Activated CD4-positive, alpha-beta T cell treated with anti-CD3 and anti-CD28 coated beads, Interleukin-2, amount 50 U/mL, for 24 hours (primary cell): ENCODE measurements at places on chromosomes 2 and 18.

GRCh38 chr2:231795525-231796327, 9.5 kb downstream of the COPS7B start:
- DNase-seq = no peak

DNA sequence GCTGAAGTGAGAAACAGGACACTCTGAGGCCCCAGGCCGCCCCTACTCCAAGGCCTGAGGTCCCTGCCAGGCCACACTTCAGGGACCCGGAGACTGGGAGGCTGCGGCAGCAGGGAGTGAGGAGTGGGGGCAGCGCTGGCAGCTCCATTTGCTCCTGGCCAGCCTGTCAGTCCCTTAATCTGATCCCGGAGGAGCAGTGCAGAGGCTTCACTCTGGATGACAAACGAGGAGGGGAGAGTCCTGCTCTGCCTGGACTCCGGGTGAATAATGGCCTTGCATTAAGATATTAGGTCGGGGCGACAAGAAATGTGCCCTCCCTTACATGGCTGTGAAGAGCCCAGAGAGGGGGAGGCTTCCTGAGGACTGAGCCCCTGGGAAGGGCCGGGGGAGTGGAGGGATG, 14.3 kb upstream of the PRSS56 start:
- no peak for DNase-seq

DNA sequence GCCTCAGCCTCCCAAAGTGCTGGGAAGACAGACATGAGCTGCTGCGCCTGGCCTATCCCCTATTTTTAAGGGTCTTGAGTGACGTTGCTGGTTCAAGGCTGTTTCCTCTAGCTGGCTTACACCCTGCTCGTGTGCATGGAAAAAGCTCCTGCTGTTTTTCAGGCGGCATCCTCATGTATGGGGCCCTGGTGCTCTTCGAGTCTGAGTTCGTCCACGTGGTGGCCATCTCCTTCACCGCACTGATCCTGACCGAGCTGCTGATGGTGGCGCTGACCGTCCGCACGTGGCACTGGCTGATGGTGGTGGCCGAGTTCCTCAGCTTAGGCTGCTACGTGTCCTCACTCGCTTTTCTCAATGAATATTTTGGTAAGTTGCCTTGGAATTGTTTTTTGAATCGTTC, 22.0 kb upstream of the NFATC1 start:
- no peak for DNase-seq

DNA sequence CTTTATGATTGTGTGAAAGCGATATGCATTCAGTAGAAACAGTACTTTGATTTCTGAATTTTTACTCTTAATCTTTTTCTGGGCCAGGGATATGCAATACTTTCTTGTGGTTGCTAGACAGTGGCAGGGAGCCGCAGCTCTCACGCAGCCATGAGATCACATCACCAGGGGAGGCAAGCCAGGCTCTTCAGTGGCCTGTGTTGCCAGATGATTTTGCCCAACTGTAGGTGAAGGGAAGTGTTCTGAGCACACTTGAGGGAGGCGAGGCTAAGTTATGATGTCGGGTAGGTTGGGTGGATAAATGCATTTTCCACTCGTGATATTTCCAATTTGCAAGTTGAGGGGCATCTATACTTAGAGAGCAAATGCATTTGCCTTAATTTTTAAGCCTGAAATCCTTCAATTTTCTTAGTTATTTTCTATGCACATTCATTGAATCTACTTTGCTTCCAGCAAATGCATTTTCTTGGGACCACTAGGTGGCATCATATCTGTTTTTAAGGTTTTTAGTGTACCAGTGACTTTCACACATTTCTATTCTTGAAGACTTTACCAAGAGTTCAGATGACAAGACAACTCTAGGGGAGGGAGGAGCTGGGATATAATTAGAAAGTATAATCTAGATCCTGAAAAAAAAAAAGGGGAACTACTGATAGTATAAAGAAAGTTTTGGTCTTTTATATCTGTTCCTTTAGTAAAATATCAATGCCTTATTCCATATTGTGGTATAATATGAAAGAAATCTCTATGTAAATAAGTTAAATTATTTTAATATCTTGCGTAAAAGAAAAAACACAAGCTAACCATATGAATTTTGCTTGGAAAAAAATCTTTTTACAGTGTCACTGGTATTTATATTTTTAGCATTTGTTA, 643.3 kb downstream of the SOCS6 start:
- no peak for DNase-seq

DNA sequence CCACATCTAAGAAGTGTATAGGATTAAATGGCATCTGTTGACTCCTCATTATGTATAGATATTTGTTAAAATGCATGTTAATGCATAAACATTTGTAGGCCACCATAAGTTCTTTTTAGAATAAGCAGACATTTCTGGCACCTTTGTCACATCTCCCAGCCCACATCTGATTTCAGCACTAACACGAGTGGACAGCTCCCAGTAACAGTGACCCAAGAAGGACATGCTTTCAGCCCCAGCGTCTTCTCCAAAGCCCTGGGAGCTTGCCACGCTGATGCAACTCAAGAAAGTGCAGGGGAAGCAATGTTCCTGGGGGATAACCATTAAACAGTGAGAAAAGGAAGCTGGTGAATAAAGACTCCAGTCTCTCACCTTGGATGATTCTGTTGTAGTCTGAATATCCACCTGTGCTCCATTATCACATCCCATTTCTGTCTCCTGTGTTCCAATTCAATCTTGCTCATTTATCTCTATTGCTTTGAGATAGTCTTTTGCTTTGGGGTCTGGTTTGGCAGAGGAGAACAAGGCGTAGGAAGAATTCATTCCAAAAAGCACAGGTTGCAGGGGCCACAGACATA, 182.6 kb upstream of the THSD7B start:
- no peak for DNase-seq

DNA sequence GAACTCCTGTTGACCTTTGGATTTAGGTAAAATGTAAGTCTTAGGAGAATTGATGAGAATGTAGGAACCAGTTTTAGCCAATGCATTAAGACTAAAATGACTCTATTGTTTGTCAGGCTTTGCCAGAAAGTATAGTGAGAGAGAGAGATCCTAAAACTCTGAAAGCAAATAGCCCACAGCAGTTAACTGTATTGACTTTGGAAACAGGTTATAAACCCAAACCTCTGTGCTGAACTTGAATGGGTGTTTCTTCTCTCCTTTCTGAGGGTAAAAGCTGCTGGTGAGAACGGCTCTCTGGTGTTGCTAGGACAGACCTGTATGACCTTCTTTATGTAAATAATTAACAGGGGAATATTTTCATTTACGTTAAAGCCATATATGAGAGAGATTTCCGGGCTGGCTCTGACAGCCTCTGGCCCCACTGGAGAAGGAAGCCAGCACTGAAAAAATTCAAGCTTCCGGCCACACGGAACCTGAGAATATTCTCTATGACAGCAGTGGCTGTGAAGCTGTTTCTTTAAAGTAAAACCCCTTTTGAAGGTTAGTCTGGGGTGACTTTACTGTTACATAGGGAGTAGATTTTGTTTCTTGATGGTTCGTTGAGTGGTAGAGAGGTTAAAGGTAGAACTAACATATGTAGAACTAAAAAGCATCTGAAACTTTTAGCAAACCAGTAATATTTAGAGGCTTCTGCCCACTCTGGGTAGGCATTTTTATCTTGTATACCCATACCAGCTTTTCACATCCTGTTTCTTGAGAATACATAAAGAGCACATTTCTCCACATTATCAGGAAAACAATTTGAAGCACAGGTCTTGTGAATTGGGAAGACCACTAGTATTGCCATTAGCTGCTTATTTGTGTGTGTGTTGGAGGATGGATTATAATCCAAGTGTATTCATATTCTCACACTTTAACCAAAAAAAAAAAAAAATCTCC, 123.8 kb downstream of the SPTBN1 start:
- no peak for DNase-seq

DNA sequence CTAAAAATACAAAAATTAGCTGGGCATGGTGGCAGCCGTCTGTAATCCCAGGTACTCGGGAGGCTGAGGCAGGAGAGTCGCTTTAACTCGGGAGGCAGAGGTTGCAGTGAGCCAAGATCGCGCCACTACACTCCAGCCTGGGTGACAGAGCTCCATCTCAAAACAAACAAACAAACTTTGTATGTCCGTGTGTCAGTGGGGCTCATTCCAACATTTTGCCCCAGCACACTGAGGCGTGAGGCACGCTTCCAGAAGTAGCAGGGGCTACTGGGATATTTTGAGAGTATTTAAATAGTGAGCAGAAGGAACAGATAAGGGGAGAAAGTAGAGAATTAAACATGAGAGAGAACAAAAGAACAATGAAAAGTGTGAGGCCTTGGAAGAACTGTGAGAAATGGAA, 83.3 kb upstream of the TANK start:
- DNase-seq = no peak

- DNase-seq = no peak
Observed at GRCh38 chr2:222504191-222504590, 79.8 kb downstream of the SGPP2 start.

DNA sequence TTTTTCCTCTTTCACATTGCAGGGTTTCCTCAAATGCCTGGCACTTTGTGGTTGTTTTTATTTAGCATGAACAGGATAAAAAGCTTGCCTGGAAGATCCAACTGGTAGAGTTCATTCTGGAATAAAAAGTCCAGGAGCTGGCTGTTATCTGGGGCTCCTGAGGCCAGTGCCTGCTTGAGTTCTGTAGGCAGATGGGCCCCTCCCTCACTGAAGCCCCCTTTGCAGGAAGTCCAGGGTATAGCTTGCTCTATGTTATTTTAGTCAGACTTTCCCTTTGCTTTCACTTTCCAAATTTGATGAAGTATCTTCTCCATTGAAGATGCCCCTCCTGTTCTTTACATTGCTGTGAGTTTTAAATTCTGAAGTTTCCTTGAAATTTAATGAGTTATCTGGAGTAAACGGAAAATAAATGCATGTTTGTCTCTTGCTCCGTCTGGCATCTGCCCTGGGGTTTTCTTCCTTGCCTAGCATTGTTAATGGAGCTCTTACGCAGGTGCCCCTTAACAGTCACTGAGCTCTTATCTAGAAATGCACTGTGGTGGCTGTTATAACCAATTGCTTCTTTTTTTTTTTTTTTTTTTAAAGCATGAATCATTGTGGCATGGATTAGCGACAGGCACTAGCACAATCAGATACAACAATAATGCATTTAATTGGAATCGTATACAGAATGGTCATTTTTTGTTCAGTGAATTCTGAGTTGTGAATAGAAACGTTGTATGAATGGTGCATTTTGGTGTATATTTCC, 27.0 kb upstream of the LPIN1 start:
- DNase-seq = no peak

GRCh38 chr2:59239146-59239545, 998.0 kb upstream of the FANCL start:
- DNase-seq = no peak

DNA sequence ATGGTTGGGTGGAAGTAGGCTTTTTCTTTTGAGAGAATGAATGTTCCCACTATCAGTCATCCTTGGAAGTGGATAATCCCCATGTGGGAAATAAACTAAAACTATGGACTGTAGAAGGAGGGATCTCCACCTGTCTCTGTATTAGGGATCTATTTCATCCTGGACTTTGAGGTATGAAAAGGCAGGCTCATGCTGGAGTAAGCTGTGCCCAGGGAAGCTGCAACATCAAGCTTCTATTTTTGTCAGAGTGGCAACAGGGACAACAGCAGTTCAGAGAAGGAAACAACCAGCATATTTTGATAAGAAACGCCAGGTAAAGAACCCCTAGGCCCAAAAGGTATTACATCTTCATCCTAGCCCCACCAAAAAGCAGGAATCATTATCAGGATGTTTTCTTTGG, 122.0 kb downstream of the MDH1 start:
- no peak for DNase-seq

- DNase-seq = no peak
Observed at GRCh38 chr2:127324635-127325034, 30.7 kb upstream of the ERCC3 start.

GRCh38 chr2:234091432-234091879, 41.0 kb downstream of the SPP2 start:
- DNase-seq = no peak

DNA sequence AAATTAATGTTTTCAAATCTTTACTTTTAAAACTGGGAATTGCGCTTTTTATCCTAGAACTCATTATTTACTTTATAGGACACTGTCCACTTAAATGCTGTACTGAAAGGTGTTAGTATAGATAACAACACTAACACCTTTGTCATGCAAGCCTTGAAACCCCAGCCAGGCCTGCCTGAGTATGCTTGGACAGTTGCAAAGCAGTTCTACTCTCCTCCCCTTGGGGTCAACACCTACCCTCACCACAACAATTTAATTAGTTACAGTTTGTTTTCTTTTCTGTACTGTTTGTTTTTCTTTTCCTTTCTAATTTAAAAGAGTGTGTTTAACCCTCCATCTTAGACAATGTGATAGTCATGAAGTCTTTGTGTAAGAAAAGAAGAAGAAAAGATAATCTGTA, 18.9 kb upstream of the FAM98A start:
- no peak for DNase-seq

DNA sequence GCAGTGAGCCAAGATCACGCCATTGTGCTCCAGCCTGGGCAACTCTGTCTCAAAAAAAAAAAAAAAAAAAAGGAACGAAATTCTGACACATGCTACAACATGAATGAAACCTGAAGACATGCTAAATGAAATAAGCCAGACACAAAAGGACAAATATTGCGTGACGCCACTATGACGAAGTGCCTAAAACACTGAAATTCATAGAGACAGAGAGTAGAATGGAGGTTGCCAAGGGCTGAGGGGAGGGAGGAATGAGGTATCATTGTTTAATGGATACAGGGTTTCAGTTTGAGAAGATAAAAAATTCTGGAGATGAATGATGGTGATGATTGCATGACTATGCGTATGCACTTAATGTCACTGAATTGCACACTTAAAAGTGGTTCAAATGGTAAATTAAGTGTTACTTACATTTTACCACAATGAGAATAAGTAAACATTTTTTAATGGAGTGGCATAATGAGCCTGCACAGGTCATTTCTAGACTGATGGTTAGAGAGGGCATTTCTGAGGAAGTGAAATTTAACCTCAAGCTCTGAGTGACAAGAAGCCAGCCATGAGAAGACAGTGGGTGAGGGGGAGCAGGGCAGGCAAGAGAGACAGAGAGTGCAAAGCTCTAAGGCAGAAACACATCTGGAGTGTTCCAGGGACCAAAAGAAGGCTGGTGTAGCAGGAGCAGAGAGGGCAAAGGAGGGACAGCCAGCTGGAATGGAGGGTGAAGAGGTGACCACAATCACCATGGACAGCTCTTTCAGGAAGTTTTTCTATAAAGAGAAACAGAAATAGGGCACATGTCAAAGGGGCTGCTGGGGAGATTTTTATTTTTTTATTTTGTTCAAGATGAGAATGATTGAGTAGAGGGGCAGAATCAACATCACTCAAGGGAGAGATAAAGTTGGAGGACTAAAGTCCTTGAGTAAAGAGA, 20.6 kb upstream of the EXOC6B start:
- DNase-seq = no peak

GRCh38 chr18:25136416-25137196, 215.4 kb downstream of the ZNF521 start:
- DNase-seq = no peak

GRCh38 chr2:46389417-46389916, 89.9 kb upstream of the TMEM247 start:
- no peak for DNase-seq

GRCh38 chr18:31563778-31564177, 27.9 kb upstream of the TTR start:
- DNase-seq = no peak
